ENCODE measurements at places on chromosomes 3 and 15. TPM values are rescaled to one million over a fixed set of nuclear protein-coding genes. Genes with fewer than 3 reads are reported as not detected.

Gene CLDN18
- not detected for total RNA-seq

Gene ADAMTS9
- 24.3 TPM for total RNA-seq

Gene GAP43
- total RNA-seq = 335 TPM

Gene LMCD1
- 8.8 TPM for total RNA-seq

Measured in dorsolateral prefrontal cortex (tissue), 122 donors.